NCI-H524 treated with DMSO at 0.1 percent for 48 hours (cell line): ENCODE measurements at places on chromosomes 12 and 14.

DNA sequence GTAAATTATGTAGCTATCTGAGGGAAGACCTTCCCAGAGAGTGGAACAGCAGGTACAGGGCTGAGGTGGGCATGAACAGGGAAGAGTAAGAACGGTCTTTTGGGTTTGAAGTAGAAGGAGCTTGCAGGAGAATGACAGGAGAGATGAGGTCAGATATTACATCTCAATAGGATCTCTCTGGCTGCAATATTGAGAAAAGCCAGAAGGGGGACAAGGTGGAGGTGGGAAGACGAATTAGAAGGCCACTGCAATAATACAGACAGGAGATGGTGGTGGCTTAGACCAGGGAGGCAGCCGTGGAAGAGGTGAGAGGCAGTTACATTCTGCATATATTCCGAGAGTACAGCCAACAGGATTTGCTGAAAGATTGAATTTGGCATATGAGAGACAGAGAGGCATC is 310.2 kb downstream of the APAF1 start:
- DNase-seq: no peak

DNA sequence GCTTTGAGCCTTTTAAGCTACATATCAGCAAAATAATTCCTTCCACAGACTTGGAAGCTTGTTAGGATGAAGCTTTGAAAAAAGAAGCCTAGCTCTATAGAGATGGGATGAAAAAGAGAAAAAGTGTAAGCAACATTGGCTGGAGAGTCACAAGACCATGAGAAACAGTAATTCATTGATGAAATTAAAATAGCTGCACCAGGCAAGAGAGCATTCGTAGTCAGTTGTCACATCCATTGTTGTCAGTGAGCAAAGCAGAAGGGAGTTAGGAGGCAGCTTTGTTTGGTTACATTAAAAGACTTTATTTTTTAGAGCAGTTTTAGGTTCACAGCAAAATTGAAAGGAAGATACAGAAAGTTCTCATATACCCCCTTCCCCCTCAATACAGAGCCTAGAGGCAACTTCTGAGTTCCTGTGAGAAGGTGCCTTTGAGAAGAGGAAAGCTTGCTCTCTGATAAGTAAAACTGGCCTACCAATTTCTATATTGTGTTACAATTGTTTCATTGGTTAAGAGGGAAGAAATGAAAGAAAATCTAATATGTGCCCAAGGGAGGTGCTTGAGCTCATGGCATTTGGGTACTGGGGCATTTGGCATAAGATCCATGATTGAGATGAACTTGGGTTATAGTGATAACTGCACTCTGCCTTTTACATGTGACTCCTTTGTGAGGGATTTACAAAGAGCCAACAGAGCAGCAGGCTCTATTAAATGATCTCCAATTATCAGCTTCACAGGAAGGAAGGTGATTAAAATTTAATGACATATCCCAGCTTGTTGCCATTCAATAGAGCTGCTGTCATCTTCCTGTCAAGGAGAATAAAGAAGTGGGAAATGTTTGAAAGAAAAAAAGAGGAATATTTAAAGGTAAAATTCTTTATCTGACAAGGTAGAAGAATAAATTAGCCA is 361.3 kb upstream of the TMTC1 start:
- DNase-seq: peak; percentile 29

DNA sequence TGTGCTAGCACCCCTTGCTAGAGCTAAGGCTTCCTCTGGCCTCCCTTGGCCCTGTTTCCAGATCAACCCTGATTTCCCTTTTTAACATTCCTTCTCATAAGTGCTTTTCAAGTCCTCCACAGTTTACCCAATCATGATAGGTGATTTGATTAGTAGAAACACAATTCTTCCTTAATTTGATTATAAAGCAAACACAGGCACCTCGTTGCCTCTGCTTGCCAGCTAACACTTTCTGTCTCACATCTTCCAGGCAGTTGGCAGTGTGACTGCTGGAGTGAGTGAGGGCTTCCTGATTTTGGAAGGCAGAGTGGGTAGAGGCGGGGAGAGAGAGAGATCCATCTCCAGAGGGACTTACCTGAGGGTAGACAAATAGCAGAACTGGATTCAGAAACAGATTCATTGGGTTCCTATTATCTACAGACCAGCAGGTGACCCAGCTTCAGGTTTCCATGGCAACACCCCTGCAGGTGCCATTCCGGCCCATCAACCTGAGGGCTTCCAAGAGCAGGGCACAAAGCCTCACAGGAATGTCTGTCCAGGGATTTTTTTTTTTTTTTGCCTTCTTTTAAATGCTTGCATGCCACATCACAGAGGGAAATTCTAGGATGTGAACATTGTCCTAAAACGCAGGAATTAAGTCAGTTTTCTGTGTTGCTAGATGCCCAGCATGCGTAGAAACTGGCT is 77.7 kb downstream of the PLXNC1 start:
- DNase-seq: no peak

GRCh38 chr12:57626921-57627445 is 6.0 kb downstream of the B4GALNT1 start:
- DNase-seq: no peak

DNA sequence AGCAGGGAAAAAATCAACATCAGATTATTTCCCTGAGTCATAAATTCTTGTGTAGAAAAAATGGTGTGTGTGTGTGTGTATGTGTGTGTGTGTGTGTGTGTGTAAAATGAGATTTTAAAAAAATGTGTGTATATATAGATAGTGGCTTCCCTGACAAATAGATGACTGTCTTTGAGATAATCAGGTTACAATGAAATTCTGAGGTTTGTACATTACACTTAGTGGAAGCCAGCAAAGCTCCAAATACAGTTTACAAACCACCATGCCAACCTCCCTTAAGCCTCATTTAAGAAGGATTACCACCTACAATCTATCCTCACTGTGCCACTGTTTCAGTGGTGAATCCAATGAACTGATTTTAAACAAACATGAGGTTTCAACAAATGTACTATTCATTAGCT is 93.8 kb downstream of the MED13L start:
- DNase-seq: no peak

- DNase-seq: peak; percentile 23
Measured at GRCh38 chr14:39015964-39016577, 87.0 kb downstream of the SEC23A start.

DNA sequence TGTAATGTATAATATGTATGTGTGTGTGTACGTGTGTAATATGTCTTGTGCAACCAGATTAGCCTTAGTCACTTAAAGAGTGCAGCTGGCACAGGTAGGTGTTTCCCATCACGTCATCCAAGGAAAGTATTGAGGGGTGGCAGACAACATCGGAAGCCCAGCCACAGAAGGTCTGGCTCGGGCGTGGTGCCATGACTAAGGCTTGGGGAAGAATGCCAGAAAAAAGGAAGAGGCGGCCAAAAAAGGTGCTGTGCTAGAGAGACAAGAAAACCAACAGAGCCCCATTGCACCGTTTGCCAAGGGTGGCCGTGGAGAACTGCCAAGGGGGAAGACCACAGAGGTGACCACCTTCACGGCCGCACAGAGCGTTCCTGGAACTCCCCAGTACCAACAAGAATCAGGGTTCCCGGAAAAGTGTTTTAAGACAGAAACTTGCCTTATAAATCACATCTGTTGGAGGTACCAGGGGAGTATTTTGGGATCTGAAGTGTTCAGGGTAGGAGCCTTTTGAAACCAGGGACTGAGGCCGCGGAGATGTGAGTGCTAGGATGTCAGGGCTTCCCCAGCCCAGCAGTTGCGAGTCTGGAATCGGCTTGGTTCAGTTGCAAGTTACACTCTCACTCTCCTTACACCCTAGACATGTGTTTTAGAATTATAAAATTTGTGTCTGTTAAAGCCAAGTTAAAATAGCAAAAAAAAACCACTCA is 131.2 kb upstream of the DYRK2 start:
- no peak for DNase-seq

DNA sequence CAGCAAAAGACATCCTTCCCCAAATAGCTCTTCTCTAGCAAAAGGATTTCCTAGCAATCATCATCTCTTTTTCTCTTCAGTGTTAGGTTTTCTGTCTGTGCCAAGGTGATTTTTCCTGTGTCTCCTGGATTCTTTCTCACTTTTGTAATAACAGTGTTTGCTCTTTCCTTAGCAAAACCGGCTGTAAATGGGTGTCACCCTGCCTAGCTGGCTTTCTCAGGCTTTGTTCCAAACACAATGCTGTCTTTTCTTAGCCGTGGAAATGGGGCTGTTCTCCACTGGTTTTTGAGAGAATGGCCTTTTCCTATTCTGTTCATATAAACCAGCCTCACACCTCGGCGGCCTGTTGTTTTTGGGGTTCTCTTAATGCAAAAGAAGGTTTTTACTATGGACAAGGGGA is 21.9 kb downstream of the JDP2 start:
- no peak for DNase-seq

GRCh38 chr14:56341766-56342493 is 223.7 kb downstream of the PELI2 start:
- DNase-seq: no peak

- DNase-seq: no peak
Measured at GRCh38 chr14:46230540-46230939, 421.0 kb downstream of the RPL10L start.

GRCh38 chr14:85534458-85535293 is 4.7 kb downstream of the FLRT2 start:
- no peak for DNase-seq

DNA sequence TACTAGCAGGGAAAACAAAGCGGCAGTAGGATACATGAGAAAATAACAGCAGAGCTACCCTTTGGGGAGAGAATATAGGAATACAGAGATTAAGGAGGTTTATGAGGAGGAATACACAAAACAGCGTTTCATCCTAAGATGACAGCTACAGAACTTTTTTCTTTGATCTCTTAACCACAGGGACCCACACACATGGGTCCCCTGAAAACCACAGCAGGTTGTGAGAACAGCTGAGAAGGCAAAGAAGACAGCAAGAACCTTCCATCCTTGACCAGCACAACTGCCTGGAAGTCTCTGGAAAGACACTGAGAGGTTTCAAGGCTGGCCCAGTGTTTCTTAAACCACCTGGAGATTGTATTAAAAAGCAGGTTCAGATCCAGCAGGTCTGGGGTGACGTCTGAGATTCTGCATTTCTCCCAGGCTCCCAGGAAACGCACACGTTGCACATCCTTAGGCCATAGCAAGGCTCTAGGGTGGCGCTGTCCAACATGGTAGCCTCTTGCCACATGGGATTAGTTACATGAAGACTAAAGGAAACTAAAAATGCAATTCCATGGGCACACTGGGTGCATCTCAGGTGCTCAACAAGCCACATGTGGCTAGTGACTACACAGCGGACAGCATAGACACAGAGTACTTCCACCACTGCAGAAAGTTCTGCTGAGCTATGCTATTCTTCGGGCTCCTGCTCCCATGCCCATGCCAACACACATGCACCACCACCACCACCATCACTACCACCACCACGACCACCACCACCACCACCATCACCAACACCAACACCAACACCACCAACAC is 92.3 kb downstream of the FOXN3 start:
- DNase-seq: no peak

- DNase-seq: no peak
Measured at GRCh38 chr14:89721956-89722355, 232.6 kb downstream of the EFCAB11 start.

DNA sequence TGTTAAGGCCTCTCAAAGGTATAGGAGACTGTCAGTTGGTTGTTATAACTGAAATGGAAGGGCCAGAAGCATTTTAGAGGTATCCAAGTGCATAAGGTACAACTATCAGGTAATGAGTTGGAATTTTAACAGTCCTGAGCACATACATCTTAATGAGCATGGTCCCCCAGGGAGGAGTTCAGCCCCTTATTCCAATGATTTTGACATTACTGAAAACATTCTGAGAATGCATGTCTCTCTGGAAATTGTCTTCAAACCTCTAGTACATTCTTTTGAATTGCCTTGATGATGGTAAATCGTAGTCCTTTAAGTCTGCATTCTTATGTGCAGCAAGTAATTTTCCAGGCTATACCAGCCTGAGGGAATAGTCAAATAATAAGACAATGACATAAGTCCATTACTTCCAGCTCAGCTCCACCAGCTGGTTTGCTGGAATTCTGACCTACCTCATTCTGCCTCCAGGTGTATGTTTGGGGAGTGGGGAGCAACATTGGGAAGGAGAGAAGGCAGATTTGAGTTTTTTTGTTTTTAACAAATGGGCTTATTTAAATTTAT is 239.2 kb downstream of the MSRB3 start:
- DNase-seq: no peak

DNA sequence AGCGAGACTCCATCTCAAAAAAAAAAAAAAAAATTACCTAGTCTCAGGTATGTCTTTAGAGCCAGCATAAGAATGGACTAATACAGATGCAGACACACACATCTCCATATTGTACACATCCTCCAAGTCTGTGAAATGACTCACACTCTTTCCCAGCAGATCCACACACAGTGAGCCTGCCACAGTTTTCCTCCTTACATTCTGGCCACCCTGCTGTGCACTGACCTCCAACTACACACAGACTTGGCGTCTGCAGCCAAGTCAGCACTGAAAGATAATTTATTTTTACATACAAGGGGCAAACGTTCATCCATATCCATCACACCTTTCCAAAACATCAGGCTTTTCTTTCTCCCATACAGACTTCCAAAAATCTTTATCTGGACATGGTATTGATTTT is 115.9 kb downstream of the SLC25A21 start:
- no peak for DNase-seq

DNA sequence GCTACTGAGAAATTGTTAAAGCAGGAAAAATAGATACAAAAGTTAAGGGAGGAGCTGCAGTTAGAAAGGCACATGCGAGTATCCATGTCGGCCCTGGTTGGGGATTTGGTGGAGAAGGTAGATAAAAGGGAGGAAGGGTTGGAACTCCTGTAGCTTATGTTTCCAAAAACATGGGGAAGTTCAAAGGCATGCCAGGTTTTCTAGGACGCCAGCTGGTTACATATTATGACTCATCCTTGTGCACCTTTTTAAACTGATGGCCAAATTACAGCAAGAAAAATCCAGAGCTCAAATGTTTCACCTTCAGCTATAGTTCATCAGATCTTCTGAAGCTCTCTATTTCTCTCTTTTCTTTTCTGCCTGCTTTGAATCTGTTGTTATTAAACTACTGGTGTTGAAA is 13.2 kb upstream of the MAP4K5 start:
- DNase-seq: no peak

GRCh38 chr12:107480836-107481608 is 204.6 kb upstream of the PWP1 start:
- no peak for DNase-seq

DNA sequence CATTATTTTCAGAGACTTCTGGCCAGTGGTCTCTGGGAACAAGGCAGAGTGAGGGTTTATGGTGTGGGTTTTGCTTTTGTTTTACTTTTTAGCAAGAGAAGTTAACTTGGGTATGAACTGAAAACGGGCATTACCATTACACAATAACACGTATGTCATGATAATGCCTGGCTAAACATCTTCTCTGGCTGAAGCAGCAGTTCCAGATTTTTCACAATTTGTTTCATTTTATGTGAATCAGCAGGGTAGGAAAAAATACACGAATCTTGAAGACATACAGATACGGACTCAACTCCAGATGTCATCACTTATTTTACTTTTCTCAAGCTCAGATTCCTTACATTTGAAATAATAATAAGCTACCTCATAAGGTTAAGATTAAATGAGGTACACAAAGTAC is 2.5 kb upstream of the PCNX4 start:
- no peak for DNase-seq

DNA sequence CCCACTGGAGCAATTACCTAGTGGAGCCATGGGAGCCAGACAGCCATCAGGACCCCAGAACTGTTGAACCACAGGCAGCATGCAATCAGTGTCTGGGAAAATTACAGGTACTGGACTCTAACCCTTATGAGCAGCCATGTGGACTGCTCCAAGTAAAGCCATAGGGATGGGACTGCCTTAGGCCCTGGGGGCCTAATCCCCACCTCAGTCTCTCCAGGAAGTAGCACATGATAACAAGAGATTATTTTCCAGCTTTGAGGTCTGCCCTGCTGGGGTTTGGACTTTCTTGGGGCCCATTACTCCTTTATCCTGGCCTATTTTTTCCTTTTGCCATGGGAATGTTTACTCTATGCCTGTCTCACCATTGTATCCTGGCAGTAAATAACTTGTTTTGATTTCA is 226.8 kb downstream of the AEBP2 start:
- no peak for DNase-seq
